ENCODE measurements at places on chromosomes 7 and 10. TPM values are rescaled to one million over a fixed set of nuclear protein-coding genes. Genes with fewer than 3 reads are reported as not detected.

The PTPRN2 gene
- total RNA-seq = not detected

The KLHDC10 gene
- 22.6 TPM for total RNA-seq

The SP8 gene
- not detected for total RNA-seq

The NEBL gene
- total RNA-seq = 0.22 TPM

The UNC5B gene
- 116 TPM for total RNA-seq

The AGMO gene
- total RNA-seq = 0.22 TPM

The NKX2-3 gene
- total RNA-seq = not detected

The LRRC4 gene
- total RNA-seq = under 0.01 TPM

The GIMAP4 gene
- 0.14 TPM for total RNA-seq

The DGKI gene
- total RNA-seq = 10.0 TPM

The EMX2 gene
- 0.57 TPM for total RNA-seq

The SORBS1 gene
- total RNA-seq = 0.44 TPM

The CEP55 gene
- total RNA-seq = 1.3 TPM

The SPDYE16 gene
- total RNA-seq = not detected

The TAC1 gene
- total RNA-seq = not detected

The PNLIP gene
- total RNA-seq = not detected

The MACC1 gene
- not detected for total RNA-seq

The IFRD1 gene
- total RNA-seq = 47.5 TPM

The RSU1 gene
- total RNA-seq = 69.8 TPM

The ADCYAP1R1 gene
- not detected for total RNA-seq

The CYP3A4 gene
- total RNA-seq = not detected

Data from placental pericyte (primary cell).